ENCODE measurements at places on chromosomes 4 and X. TPM values are rescaled to one million over a fixed set of nuclear protein-coding genes. Genes with fewer than 3 reads are reported as not detected.

DNA sequence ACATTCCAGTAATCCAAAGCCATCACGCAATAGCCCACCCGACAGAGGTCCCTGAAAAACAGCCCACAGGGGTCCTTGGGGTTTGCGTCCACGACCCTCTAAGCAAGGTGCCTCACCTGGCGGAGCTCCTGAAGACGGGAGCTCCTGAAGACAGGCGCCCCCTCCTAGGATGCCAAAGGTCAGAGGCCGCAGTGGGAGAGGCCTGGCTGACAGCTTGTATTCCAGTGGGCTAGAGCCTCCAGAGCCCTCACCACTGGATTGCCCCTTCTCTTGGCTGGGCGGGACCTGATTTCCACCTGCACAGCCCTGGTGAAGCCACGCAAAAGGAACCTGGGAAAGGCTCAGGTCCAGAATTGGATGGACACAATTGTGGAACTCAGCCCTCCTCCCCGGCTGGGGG lies 29.7 kb upstream of the WFS1 start:
- H3K36me3 ChIP-seq = peaks cover 2% of the 10 kb centered on the region
- H3K27ac ChIP-seq = no peak overlapping the region
- H3K4me3 ChIP-seq = no peak overlapping the region
- DNase-seq = no peak

- no peaks in the 10 kb centered on the region for H3K4me1 ChIP-seq
- no peak overlapping the region for H3K4me3 ChIP-seq
- no peaks in the 10 kb centered on the region for H3K36me3 ChIP-seq
- H3K27me3 ChIP-seq = peaks cover 16% of the 10 kb centered on the region
- DNase-seq = no peak
Observed at GRCh38 chr4:76706581-76706980, 191.4 kb downstream of the SOWAHB start.

Gene DCLK2
- not detected for total RNA-seq

Gene NPY2R
- total RNA-seq = not detected

Gene CAPN6
- total RNA-seq = not detected

Measured in activated CD8-positive, alpha-beta T cell treated with anti-CD3 and anti-CD28 coated beads, Interleukin-2, amount 10 ng/mL, durations not matched to agents 7 days and 5 days (primary cell).